ENCODE measurements at places on chromosomes 13 and 19. TPM values are rescaled to one million over a fixed set of nuclear protein-coding genes. Genes with fewer than 3 reads are reported as not detected.

DNA sequence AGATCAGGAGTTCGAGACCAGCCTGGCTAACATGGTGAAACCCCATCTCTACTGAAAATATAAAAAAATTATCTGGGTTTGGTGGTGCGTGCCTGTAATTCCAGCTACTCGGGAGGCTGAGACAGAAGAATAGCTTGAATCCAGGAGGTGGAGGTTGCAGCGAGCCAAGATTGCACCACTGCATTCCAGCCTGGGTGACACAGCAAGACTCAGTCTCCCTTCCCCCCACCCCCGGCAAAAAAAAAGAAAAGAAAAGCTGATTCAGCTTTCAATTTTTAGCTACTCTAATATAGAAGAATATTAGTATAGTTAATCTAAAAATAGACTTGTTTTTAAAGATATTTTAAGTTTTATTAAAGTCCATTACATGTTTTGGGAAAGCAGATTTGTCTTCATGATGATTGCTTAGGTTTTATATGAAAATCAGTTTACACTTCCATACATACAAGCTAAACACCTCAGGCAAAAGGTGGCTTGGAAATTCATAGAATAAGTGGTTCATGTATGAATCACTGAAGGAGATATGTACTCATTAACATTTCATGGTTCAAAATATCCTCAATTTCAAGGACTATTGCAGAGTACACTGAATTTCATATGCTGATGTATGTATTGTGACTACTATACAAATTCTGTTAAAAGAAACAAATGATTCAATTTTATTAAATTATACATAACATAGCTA, 165.2 kb downstream of the TDRD3 start:
- H3K36me3 ChIP-seq: peaks cover 3% of the 10 kb centered on the region
- DNase-seq: no peak
- no peak overlapping the region for H3K27ac ChIP-seq
- no peaks in the 10 kb centered on the region for H3K4me1 ChIP-seq
- no peaks in the 10 kb centered on the region for H3K27me3 ChIP-seq
- H3K4me3 ChIP-seq: no peak overlapping the region

Gene FGF14
- total RNA-seq: under 0.01 TPM

Gene PSG11
- total RNA-seq: not detected

Gene CEACAM8
- total RNA-seq: not detected

Gene C19orf85
- total RNA-seq: not detected

DNA sequence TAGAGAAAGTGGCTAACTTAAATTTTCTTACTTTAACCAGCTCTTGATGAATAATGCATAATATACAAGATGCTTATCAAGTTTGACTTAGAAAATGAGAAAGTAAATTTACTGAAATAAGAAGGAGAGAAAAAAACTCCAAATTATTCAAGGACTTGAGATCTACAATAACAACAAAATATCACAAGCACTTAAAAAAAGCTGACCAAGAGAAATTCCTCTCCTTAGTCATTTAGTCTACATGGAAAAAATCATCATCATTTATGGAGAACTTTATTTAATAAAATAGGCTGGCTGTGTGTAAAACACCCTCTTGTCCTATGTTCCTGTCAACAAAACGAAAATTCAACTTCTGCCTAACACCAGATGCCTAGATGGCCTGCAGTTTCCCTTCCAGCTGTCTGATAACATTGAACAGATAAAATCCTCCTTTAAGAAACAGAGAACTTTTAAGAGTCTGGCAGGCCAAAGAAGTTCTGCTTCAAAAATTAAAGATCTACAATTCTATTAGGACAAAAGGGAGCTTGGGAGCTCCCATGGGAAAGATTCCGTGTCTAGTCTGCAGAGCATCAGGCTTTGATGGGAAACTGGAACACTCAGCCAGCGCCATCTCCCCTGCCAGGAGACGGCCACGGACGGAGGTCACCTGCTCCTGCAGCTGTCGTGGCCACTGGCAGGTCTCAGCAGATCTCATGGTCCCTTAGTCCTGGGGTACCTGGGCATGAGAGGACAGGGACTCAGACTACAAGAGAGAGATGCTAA, 37.9 kb upstream of the ATP11A start:
- H3K4me1 ChIP-seq: no peaks in the 10 kb centered on the region
- no peaks in the 10 kb centered on the region for H3K27me3 ChIP-seq
- peak; percentile 31 for DNase-seq

GRCh38 chr13:111384441-111385182, 64.2 kb downstream of the TEX29 start:
- H3K36me3 ChIP-seq: no peaks in the 10 kb centered on the region
- H3K27me3 ChIP-seq: peaks cover 37% of the 10 kb centered on the region
- H3K27ac ChIP-seq: no peak overlapping the region
- no peak for DNase-seq

GRCh38 chr19:1947651-1948209, 6.8 kb downstream of the CSNK1G2 start:
- H3K4me3 ChIP-seq: no peak overlapping the region
- DNase-seq: no peak
- H3K4me1 ChIP-seq: peaks cover 5% of the 10 kb centered on the region
- no peaks in the 10 kb centered on the region for H3K27me3 ChIP-seq
- H3K36me3 ChIP-seq: no peaks in the 10 kb centered on the region

DNA sequence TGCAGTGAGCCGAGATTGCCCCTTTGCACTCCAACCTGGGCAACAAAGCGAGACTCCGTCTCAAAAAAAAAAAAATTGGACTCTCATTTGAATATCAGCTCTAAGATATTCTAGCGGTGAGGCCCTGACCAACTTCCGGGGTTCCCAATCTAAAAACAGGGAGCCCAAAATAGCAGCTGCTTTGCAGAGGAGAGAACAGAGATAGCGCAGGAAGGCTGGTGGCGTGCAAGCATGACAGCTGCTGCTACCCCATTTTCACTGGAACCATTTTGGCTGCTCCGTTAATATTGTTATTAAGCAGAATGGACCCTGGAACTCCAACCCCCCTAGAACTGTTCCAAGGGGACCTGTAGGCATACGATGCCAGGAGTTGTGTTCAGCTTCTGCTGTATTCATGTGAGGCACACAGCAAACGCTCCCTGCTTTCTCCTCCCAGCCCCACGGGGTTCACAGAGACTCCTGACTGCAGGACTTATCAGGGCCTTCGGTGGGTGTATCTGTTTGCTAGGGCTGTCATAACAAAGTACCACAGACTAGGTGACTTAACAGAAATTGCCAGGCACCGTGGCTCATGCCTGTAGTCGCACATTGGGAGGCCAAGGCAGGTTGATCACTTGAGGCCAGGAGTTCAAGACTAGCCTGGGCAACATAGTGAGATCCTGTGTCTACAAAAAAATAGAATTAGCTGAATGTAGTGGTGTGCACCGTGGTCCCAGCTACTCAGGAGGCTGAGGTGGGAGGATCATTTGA, 11.5 kb downstream of the STXBP2 start:
- H3K27ac ChIP-seq: peak overlapping the region; percentile 68
- no peak overlapping the region for H3K4me3 ChIP-seq
- H3K36me3 ChIP-seq: no peaks in the 10 kb centered on the region
- H3K4me1 ChIP-seq: no peaks in the 10 kb centered on the region
- no peak for DNase-seq
- no peaks in the 10 kb centered on the region for H3K27me3 ChIP-seq

Gene ZFR2
- total RNA-seq: not detected

DNA sequence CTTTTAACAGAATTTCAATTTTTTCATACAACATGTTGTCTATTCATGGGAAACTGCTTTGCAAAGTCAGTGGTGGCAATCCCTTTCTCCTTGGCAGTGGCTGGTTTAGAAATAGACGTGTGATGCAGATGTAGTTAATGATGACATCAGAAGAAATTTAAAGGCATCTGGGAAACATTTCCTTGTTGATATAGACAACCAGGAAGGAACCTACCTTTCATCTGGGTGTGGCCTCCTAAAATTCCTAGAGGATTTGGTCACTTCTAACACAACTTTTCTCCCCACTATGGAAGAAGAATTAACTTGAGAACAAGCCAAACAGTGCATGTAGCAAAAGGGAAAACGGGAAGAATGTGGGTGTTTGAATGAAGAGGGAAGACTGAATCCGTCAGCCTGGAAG, 102.8 kb downstream of the EFNB2 start:
- H3K4me1 ChIP-seq: no peaks in the 10 kb centered on the region
- H3K4me3 ChIP-seq: no peak overlapping the region
- no peak overlapping the region for H3K27ac ChIP-seq
- no peak for DNase-seq

Gene PTGIR
- 6.9 TPM for total RNA-seq

Gene CFD
- 797 TPM for total RNA-seq

- no peak for DNase-seq
- no peaks in the 10 kb centered on the region for H3K36me3 ChIP-seq
- H3K27ac ChIP-seq: no peak overlapping the region
Observed at GRCh38 chr19:47152205-47152604, 21.6 kb downstream of the SAE1 start.

- no peaks in the 10 kb centered on the region for H3K4me1 ChIP-seq
- no peak overlapping the region for H3K27ac ChIP-seq
- no peaks in the 10 kb centered on the region for H3K27me3 ChIP-seq
Observed at GRCh38 chr13:49652355-49653305, 24.3 kb downstream of the ARL11 start.

Gene CDC16
- 77.7 TPM for total RNA-seq

GRCh38 chr13:75647126-75647784, 11.1 kb downstream of the LMO7 start:
- H3K4me1 ChIP-seq: no peaks in the 10 kb centered on the region
- H3K36me3 ChIP-seq: no peaks in the 10 kb centered on the region
- no peak overlapping the region for H3K4me3 ChIP-seq

Gene IL4I1
- 0.48 TPM for total RNA-seq

Gene ZC3H13
- total RNA-seq: 38.9 TPM

Gene MAMSTR
- total RNA-seq: 1.3 TPM

DNA sequence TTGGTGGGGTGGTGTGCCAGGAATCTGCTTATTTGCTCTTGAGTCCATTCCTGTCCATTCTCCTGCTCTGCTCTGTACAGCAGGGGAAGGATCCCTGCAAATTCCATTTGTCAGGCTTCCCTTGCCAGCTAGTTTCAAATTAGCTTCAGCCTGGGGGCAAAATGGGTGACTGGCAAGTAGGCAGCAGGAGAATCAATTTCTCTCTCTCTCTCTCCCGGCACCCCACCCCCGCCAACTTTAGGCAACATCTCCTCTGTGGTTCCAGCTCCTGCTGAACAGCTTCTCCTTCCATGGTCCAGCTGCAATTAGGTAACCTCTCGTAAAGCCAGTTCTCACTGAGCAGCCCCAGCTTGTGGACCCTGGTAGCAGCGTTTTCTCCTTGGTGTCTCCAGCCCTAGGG, 6.7 kb upstream of the MYCBP2 start:
- H3K27ac ChIP-seq: no peak overlapping the region
- H3K36me3 ChIP-seq: no peaks in the 10 kb centered on the region
- peaks cover 2% of the 10 kb centered on the region for H3K4me1 ChIP-seq
- no peak for DNase-seq

Gene SPIB
- not detected for total RNA-seq

DNA sequence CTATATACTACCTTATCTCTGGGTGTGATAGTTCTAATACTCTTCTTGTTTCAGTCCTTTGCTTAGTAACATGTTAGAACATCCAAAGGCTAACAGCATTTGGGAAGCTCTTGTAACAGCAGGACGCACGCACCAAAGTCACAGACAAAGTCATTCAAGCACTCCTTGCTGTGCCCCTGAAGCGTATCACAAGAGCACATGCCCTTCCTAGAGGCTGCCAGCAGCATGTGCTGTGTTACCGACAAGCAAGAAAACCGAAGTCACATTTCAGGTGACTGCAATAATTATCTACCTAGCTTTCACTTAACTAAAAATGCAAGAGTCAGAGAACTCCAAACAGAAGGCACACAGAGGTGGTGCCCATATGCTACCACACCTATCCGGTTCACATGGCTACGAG, 194.1 kb downstream of the KLF12 start:
- H3K27me3 ChIP-seq: no peaks in the 10 kb centered on the region
- no peak overlapping the region for H3K27ac ChIP-seq
- no peak for DNase-seq
- H3K4me3 ChIP-seq: no peak overlapping the region

DNA sequence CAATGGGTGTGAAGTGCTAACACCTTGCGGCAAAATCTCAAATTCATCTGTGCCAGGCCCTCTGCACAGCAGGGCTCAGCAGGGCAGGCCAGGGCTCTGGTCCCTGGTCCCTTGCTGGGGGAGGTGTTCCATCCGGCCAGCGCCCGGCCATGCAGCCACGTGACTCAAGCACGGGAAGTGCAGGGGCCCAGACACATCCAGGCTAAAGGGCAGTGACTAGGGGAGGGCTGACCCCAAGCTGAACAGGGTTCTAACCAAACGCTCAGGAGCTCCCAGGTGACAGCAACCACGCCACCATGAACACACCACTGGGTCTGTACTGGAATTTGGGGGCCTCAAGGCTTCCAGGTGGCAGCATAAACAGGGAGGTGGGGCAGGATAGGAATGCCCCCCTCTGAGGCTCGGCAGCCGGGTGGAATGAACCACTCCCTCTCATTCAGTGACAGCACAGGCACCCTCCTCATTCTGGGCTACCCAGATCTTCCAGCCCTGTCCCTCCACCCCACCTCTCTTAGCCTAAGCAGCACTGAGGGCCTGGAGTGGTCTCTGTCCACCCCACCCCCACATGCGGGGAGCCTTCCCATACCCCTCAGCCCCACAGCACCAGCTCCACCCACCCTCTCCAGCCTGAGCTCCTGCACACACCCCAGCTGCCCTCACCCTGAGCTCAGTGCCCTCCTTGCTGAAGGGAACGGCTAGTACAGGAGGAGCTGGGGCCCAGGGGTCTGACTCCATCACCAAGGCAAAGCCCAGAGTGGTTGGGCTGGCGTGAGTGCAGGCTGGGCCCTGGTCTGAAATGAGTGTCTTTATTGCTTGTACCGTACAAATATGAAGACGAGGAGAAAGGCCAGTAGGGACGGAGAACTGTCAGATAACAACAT, 5.3 kb upstream of the CCNP start:
- peak overlapping the region; percentile 68 for H3K27ac ChIP-seq
- no peak overlapping the region for H3K4me3 ChIP-seq
- no peaks in the 10 kb centered on the region for H3K4me1 ChIP-seq
- no peaks in the 10 kb centered on the region for H3K36me3 ChIP-seq
- no peaks in the 10 kb centered on the region for H3K27me3 ChIP-seq

DNA sequence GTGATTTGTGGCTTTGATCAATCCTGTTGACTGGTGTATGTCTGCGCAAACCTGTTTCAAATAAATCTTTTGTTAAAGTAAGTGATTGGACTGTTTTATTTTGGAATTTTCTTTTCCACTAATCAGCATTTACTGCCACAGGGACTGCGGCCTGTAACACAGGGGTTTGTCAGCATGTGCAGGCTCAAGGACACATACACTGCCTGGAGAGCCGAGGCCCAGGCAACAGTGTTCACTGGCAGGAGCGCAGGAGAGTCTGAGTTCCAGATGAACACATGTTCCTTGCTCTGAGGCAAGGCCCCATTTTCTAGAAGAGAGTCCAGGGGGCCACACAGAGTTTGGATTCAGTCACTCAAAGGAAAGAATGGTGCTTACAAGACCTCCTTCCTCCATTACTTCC, 26.0 kb downstream of the SHISA2 start:
- no peak for DNase-seq
- H3K36me3 ChIP-seq: no peaks in the 10 kb centered on the region
- H3K27ac ChIP-seq: no peak overlapping the region
- no peaks in the 10 kb centered on the region for H3K27me3 ChIP-seq
- no peak overlapping the region for H3K4me3 ChIP-seq
- H3K4me1 ChIP-seq: no peaks in the 10 kb centered on the region
